ENCODE measurements at places on chromosomes 2 and 18.
A peak's percentile ranks its signal among the peaks of the same experiment; 100 is the strongest.

GRCh38 chr2:152050341-152050740, 48.5 kb downstream of the CACNB4 start:
- no peaks in the 10 kb centered on the region for H3K36me3 ChIP-seq
- DNase-seq, result no peak
- H3K4me1 ChIP-seq, result peaks cover 68% of the 10 kb centered on the region
- H3K27ac ChIP-seq, result peak overlapping the region; percentile 3
- H3K27me3 ChIP-seq, result no peaks in the 10 kb centered on the region

DNA sequence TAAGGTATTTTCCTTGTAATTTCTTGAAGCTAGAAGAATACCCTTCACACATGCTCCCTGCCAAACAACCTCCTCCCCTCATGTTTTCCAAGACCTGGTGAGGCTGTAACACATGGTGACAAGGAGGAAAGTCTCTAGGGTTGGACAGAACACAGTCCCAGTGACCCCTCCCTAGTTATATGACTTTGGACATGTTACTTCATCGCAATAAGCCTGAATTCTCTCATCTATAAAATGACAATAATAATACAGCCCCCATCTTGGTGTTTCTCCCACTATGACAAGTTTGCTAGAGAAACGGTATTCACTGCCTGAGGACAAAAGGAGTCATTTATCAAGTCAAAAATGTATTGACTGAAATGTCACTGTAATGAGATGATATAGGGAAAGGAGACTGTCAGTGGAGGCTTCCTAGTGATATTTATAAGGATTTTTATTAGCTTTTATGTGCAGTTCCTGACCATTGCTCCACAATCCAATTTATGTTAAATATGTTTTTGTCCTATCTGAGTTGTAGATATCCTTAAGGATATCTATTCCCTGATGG, 464.4 kb downstream of the SUCLG1 start:
- H3K27me3 ChIP-seq, result no peaks in the 10 kb centered on the region
- no peak for DNase-seq
- no peaks in the 10 kb centered on the region for H3K36me3 ChIP-seq
- no peak overlapping the region for H3K4me3 ChIP-seq
- H3K4me1 ChIP-seq, result no peaks in the 10 kb centered on the region
- H3K27ac ChIP-seq, result no peak overlapping the region

DNA sequence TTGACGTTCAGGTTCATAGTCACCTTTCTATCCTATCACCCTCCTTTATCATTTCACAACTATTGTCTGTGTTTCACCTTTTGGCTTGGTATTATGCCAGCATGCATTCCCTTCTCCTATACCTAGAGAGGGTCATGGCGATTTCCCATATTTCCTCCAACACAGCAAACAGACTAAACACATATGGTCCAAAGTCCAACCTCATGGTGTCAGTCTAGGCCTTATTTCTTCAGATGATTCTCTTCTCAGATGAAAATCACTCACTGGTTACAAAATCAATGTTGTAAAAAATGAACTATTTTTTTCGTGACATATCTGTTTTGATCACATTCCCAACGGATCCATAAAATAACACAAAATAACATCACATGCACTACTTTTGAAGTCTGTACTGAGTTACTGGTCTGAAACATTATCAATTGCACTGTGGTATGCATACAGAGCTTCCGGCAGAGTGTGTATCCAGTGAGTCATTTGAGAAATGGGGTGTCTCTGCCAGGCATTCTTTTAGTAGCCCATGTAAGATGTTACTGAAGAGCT, 204.8 kb upstream of the GALNT5 start:
- no peak overlapping the region for H3K4me3 ChIP-seq
- no peak overlapping the region for H3K27ac ChIP-seq
- no peaks in the 10 kb centered on the region for H3K4me1 ChIP-seq
- DNase-seq, result no peak
- H3K27me3 ChIP-seq, result no peaks in the 10 kb centered on the region

DNA sequence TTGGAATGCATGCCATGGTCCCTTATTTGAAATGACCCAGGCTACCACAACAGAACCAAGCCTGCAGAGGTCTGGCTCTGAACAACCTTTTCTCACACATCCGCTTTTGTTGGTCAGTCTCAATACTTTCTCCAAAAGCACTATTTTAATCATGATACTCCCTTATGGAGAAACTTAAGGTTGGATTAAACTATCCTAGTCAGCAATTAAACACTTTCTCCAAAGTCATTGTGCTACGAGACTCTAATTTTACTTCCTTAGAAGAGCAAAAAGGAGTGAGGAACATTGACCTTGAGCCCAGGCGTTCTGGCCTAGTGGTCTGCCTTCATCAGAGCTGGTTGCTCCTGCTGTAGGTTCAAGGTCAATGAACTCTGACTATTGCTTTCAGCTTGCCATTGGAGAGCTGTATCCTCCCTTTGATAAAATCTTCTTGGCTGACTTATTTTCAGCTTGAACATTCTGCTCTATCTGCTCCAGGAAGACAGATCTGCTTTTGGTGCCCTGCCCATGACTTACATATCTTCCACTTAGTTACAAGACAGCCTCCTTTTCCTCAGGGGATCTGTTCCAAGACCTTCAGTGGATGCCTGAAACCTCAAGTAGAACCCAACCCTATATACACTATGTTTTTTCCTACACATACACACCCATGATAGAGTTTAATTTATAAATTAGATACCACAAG, 91.2 kb downstream of the NCKAP5 start:
- H3K27me3 ChIP-seq, result no peaks in the 10 kb centered on the region
- no peak for DNase-seq
- H3K4me1 ChIP-seq, result no peaks in the 10 kb centered on the region
- no peak overlapping the region for H3K4me3 ChIP-seq

GRCh38 chr2:231455890-231456289, 8.4 kb downstream of the NCL start:
- no peak overlapping the region for H3K27ac ChIP-seq
- no peaks in the 10 kb centered on the region for H3K4me1 ChIP-seq
- H3K36me3 ChIP-seq, result peaks cover 75% of the 10 kb centered on the region
- no peaks in the 10 kb centered on the region for H3K27me3 ChIP-seq
- DNase-seq, result no peak
- H3K4me3 ChIP-seq, result no peak overlapping the region

Measured in GM12878 (cell line).